ENCODE measurements at places on chromosomes 6 and 20.

- no peak for DNase-seq
Observed at GRCh38 chr6:82750556-82750955, 315.1 kb downstream of the UBE3D start.

GRCh38 chr6:113562248-113562647, 294.9 kb upstream of the MARCKS start:
- DNase-seq: no peak

DNA sequence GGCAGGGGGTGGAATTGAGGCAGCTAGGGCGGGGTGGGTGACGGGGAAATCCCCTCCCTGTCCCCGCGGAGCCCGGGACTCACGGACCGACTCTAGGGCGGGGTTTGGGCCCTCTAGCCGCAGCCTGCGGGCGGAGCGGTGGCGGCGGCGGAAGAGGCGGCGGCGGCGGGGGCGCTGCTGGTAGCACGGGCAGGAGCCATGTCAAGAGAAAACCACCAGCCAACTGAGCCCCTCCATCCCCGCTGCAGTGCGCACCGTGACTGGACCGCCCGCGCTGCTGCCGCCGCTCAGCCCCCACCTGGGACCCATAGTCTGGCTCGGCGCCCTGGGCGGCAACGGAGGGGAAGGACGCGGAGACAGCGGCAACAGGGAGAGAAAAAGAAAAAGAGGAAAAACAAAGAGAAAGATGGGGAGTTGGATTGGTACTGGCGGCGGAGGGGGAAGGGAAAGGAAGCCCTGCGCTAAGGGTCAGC, 1.2 kb upstream of the C6orf62 start:
- DNase-seq: peak; percentile 71

DNA sequence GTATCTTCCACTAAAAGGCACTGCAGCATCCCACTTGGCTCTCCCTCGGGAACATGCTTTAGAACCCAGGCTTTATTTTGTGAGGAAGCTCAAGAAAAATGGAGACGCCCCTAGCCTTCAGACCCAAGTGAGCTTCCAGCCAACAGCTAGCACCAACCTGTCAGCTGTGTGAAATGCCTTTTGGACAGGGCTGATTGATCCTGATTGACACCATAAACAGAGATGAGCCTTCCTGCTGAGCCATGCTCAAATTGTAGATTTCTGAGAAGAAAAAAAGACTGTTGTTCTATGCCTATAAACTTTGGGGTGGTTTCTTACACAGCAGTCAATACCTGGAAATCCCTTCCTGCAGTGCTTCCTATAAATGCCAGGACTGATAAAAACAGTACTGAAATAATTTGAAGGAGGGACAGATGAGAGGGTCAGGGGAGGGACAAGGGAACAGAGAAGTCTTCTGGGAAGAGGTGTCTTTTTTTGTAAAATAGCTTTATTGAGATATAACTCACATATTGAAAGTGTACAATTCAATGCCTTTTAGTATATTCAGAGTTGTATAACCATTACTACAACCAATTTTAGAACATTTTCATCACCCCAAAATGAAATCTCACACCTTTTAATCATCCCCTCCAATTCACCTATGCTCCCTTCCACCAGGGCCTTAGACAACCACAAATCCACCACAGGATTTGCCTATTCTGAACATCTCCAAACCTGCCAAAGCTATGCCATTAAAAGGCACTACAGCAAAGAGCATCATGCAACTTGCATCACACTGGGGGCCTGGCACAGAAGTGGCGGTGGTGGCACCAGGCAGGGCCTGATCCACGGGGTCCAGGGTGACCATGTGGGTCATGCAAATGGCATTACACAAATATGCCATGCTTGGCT, 2.7 kb upstream of the STK4 start:
- no peak for DNase-seq

- DNase-seq: no peak
Observed at GRCh38 chr6:3349388-3350251, 90.9 kb downstream of the PSMG4 start.

- DNase-seq: no peak
Observed at GRCh38 chr20:40768105-40768504, 79.1 kb upstream of the MAFB start.

- DNase-seq: peak; percentile 11
Observed at GRCh38 chr6:165663377-165663735, 315 bp upstream of the PDE10A start.
